AG04449 (cell line): ENCODE measurements at places on chromosomes 4 and X.

- DNase-seq, result no peak
These were observed 118.0 kb upstream of the PPARGC1A start for GRCh38 chr4:24007860-24008261.

DNA sequence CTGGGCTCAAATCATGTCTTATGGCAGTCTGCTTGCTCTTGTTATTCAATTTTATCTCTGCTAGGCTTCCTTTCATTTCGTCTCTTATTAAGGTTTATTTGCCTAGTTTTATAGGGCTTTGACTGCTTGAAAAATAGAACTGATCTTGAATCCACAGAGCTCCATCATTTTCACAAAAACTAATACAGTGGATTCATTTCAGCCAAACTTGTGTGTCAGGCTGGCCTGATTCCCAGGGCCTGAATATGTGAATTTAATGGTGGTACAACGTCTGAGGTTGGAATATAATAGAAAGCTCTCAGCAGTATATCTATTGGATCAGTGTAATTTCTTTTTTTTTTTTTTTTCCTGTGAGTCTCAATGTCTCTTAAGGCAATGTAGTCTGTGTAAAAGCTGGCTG, 123.3 kb downstream of the POU4F2 start:
- no peak for DNase-seq

DNA sequence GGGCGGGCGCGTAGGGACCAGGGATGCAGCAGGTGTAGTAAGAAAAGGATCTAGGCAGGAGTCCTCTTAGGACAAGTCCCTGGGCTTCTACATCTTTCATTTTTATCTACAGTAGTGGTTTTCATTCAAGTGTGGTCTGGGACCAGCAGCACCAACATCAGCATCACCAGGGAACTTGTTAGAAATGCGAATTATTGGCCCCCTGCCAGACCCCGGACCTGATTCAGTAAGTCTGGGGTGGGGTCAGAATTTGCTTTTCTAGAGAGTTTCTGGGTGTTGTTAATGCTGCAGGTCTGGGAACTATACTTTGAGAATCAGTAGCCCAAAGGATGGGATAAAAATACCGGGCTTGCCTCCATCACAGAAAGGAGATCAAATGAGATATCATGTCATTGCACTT, 1.3 kb upstream of the PCYT1B start:
- no peak for DNase-seq

- DNase-seq, result no peak
These were observed 5.0 kb downstream of the FGA start for GRCh38 chr4:154585369-154586018.

GRCh38 chr4:37370052-37370451, 125.5 kb downstream of the NWD2 start:
- no peak for DNase-seq

DNA sequence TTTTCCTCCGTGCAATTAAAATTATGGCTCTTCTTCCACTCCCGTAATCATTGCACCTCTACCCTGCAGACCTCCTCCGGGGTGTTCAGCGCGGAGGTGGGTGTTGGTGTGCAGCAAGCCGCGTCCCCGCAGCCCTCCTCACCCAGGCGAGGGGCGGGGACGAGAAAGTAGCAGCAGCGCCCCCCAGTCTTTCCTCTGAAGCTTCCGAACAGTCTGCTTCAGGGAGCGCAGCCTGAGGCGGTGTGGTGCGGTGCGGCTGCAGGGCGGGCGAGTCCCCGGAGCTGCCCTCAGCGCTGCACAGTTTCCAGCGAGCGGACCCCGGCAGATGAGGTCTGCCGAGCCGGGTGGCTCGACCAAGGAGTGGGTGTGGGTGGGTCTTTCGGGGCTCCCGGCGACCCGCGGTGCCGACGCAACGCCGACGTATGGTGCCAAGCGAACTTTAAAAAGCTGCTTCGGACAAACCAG, at the start of gene FRAS1:
Gene FRAS1, plus strand, starts transcription at position 189 of the 465 bp plus-strand sequence. CDS start 687 bp downstream, outside the sequence.
- DNase-seq, result no peak
